ENCODE measurements at places on chromosomes 2 and 18. TPM values are rescaled to one million over a fixed set of nuclear protein-coding genes. Genes with fewer than 3 reads are reported as not detected.

DNA sequence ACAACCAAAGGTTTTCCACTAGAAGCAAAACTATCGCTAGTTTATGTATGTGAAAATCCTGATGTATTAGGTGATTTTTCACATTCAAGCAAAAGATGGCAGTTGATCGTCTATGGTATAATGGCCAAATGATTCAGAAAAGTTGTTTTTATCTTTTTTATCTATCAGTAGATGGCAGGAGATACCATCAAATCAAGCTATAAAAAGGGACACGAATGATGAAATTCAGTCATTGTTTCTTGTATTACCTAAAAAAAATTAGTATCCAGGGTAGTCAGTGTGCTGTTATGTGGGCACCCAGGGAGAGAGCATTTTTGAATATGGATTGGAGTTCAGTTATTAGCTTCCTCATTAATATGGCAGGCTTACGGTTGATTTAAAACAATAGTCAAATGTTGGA is 22.9 kb upstream of the CAVIN2 start:
- no peak for DNase-seq

- no peak for DNase-seq
These were observed 17.6 kb upstream of the ADI1 start for GRCh38 chr2:3536682-3537632.

DNA sequence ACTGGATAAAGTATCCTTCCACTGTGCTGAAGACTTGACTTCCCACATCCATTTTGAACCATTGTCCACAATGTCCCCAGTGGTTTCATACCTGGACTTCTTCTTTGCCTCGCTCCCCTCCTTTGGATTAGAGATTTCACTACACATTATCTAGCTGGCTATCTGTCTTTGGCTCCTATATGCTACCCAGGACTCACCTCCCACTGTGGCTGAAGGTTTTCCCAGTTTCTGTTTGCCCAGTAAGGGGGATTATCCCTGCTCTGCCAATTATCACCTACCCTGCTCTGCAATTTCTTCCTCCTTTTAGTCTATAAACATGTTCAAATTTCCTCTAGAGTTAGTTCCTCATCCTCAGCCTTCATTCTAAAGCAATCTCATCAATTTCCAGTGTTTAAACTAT is 9.1 kb downstream of the NDUFS1 start:
- DNase-seq = no peak

- DNase-seq = no peak
These were observed 80.0 kb downstream of the GPR39 start for GRCh38 chr2:132496555-132496954.

DNA sequence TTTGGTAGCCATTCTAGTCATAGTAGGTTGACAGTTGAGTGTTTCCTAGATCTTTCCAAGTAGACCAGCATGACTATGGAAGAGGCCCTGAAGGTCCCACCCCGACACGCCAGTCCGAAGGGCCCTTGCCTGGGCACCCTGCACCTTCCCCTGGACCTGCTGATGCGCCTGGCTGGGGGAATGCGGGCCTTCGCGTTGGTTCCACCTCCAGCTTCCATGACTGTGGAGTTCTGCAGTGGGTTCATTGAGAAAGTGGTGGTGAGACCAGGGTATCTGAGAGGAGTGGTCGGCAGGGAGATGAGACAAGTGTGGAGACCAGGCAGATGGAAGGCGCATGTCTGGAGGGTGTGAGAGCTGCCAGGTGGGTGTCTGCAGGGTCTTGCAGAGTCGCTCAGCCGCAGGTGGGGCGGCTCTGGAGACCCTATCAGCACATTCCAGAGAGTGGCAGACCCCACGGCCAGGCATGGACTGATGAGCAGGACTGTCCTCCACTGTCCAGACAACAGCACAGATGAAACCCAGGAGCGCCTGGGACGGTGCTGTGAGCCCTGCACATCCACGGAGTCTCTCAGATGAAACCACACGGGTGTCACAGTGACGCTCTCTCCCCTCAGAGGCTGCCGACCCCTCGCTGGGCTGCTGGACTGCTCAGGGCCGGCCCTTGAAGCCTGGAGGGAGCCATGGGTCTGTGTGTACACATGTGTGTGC is 182.5 kb upstream of the HDAC4 start:
- DNase-seq = no peak

GRCh38 chr2:219332542-219332941 is at the start of gene RESP18:
Gene RESP18, minus strand, starts transcription at chr2:219332744.
- peak; percentile 75 for DNase-seq

TRIM43 gene
- total RNA-seq = not detected

LAPTM4A gene
- 275 TPM for total RNA-seq

GRCh38 chr18:22974707-22975106 is 41.6 kb downstream of the RBBP8 start:
- no peak for DNase-seq

MALL gene
- total RNA-seq = 4.4 TPM

DNA sequence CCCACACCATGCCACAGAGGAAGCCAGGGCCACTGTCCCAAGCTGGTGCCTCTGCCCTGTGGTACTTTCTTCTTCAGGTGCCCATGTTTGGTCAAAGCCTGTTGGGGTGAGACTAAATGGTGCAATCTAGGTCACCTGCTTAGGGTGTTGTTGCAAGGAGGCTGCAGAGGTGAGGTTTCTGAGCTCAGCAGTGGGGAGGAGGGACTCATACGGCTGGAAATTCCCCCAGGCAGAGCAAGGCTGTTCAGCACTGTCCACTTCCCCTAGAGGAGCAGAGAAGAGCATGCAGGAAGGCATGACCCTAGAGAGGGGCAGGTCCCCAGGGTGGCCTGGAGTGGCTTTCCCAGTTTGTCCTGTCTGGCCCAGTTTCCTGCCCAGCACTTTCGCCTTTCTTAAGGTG is 211.0 kb downstream of the HAUS1 start:
- no peak for DNase-seq

Measured in osteoblast (primary cell).